ENCODE measurements at places on chromosomes 5 and 9.

DNA sequence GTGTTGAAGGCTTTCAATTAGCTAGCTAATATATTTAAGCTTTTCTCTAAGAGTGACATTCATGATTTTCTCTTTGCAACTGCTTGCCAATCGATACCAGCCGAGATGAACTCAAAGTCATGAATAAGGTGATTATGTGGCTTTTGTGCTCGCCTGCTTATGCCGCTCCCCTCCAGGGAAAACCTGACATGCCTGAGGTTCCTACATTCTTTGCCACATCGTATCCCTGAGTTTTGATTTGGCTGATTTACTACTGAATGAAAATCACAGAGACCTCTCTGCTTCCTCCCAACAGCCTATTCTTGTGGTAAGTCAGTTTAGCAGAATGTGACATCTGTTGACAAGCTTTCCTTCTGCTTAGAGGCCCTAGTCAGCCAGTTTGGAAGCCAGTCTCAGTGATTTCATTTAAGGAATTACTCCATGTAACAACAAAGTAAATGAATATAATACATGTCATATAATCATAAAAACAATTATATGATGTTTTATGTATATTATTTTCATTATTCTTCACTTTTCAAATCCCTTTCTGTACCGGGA is 513.4 kb downstream of the CSNK1G3 start:
- no peak for DNase-seq

GRCh38 chr9:131306397-131307004 is 17.0 kb downstream of the PLPP7 start:
- no peak for DNase-seq

DNA sequence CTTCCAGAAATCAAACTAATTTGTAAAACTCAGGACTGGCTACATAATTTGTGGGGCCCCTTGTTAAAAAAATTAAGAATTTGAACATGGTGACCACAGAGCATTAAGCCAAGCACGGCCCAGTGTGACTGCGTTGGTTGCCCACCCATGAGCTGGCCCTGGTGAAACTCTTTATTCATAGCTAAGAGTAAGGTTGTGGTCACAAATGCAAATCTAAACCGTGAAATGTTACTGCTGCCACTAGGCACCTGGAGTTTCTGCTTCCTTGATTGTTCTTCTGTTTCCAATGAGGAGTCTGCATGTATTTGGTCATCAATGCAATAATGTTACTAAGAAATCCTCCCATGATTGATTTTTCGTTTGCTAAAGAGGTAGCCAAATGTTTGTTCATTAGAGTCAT is 4.2 kb downstream of the GCNT1 start:
- no peak for DNase-seq

DNA sequence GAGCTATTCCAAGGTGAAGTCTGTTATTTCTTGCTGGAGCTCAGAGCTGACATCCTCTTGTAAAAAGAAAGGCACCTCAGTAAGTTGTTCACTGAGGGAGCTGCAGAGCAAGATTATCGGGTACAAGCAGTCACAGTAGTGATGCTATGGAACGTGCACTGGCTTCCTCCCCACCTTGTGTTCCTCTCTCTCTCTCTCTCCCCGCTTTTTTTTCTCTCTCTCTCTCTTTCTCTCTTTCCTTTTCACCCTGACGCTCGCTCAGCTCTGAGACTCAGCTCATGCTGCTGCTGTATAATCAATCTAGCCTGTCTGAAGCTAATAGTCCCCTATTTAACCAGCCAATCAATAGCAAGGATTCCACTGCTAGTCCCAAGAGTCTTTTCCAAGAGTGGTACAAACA is 587.6 kb upstream of the CDH18 start:
- DNase-seq: no peak

- DNase-seq: no peak
Measured at GRCh38 chr5:132526974-132527564, 16.3 kb downstream of the IL5 start.

- no peak for DNase-seq
Measured at GRCh38 chr5:173180331-173180730, 36.0 kb downstream of the BNIP1 start.

- no peak for DNase-seq
Measured at GRCh38 chr9:131012023-131012334, 3.0 kb downstream of the LAMC3 start.

DNA sequence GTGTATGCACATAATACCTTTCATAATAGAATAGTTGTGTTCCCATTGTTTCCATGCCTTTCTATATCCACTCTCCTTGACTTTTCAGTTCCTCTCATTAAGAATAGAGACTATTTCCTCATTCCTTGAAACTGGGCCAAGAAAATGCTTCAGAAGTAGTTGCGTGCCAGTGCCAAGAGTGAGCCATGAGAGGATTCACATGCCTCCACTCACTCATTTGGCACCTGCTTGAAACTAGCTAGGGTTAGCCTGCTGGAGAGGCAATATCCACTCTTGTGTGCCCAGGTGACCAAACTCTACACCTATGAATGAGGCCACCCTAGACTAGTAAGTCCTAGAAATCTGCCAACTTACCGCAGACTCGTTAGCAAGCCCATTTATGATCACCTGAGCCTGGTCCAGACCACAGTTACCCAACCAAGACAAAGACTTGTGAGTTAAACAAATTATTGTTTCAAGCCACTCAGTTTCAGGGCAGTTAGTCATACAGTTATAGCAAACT is 276.3 kb downstream of the EPB41L4A start:
- DNase-seq: no peak

DNA sequence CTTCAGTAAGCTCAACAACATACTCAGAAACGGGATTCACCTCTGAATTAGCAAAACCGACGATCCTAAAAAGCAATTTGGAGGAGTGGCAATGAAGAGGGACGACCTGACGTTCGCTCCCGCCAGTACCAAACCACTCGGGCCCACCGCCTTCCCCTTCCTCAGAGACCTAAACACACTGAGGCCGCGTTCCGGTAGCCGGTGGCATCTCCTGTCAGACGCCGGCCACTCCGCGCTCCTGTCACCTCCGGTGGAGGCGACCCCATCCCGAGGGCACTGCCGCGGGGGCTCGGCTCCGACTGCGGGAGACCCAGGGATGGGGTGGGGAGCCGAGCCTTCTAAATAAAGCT is 617 bp downstream of the PPP6C start:
- no peak for DNase-seq

DNA sequence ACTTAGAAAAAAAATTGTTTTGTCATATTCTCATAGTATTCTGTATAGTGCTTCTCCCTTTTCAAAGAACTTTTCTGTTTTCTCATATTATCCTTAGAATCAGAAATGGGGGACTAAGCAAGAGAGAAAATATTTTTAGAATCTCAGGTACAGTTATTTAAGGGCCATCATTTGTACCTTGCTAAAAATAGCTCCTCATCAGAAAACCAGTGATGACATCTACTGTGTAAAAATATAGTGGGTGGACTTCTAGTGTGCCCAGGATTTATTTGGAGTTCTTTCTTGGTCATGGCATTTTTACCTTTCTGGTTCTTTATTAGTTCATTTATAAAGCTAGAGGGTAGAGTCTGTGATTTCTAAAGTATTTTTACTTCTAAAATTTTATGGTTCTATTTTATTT is 82.5 kb downstream of the CSNK1G3 start:
- DNase-seq: no peak

DNA sequence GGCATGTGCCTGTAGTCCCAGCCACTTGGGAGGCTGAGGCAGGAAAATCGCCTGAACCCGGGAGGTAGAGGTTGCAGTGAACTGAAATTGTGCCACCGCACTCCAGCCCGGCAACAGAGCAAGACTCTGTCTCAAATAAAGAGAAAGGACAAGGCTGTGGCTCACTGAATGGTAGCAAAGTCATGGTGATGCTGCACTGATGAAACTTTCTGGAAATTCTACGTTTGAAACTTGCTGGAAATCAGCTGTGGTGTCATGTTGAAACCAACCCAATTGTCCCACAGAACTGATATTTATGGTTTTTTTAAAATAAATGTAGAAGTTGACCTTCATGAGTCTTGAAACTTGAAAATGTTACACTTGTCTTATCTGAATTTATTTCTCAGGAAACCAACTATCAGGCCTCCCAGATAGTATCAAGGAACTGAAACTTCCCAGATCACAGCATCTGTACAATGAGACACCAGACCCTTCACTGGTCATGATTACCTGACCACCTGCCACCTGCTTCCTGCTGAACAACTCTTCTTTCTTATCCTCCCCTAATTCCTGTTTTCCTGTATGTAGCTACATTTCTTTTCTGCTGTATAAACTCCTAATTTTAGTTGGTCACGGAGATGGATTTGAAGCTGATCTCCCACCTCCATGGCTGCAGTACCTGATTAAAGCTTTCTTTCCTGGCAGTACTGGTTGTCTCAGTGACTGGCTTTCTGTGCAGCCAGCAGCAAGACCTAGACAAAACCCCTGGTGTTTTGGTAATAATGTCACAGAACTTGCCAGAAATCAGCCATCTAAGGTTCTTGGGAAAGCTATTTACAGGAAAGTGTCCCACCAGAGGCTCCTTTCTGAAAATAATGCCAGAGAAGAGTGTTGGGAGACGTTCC is 5.6 kb upstream of the TBC1D13 start:
- DNase-seq: no peak

DNA sequence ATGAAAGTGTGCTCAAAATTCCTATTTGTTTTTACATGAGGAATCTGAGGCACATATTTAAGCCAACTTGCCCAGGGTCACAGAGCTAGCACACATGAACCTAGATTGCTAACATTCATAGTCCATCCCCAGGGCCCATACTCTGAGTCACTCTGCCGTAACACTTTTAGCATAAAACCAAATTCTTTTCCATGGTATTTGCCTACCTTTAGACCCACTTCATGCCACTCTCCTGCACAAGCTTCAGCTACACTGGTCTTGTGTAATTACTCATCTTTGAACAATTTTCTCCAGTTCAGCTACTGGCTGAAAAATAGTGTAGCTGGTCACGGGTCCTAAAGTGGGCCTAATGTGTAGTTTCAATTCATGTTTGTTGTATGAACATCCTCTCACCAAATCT is 200.7 kb downstream of the SLC12A2 start:
- DNase-seq: no peak
